ENCODE measurements at places on chromosomes 1 and 21.

GRCh38 chr21:29018540-29018939, 609 bp downstream of the RWDD2B start:
- DNase-seq: no peak

DNA sequence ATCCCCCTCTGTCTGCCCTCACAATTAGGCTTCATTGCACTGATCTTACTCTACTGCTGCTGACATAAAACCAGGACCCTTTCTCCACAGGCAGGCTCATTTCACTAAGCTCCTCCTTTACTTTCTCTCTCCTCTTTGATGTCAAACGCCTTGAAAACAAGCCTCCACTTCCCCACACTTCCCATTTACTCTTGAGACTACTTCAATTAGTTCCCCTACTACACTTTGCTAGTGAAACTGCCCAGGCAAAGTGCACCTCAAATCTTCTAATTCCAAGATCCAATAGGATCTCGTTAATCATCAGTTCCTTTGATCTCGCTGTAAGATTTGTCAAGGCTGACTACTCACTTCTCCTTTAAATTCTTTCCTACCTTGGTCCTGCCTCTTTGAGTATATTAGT, 5.9 kb upstream of the CDC20 start:
- no peak for DNase-seq

- DNase-seq: peak; percentile 40
These were observed 210.9 kb downstream of the LTN1 start for GRCh38 chr21:28781602-28782276.

DNA sequence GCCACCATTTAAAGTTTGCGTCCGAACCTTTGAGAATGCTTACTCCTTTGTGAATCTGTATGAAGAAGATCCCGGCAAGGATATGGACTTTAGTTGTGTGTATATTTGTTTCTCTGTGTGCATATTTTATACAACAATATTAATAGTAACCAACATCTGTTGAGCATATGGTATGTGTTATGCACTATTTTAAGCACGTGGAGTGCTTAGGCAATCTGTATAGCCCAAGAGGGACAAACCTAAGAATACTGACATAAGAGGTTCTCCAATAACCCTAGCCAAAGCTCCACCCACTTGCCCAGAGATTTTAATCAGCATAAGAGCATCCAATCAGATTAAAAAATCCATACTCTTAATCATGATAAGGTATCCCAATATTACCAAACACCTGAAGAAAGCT, 92.7 kb downstream of the MAB21L3 start:
- no peak for DNase-seq

- DNase-seq: no peak
These were observed 2.4 kb downstream of the TMPRSS3 start for GRCh38 chr21:42393443-42393950.

GRCh38 chr1:178120088-178120487, 26.2 kb downstream of the RASAL2 start:
- DNase-seq: no peak

DNA sequence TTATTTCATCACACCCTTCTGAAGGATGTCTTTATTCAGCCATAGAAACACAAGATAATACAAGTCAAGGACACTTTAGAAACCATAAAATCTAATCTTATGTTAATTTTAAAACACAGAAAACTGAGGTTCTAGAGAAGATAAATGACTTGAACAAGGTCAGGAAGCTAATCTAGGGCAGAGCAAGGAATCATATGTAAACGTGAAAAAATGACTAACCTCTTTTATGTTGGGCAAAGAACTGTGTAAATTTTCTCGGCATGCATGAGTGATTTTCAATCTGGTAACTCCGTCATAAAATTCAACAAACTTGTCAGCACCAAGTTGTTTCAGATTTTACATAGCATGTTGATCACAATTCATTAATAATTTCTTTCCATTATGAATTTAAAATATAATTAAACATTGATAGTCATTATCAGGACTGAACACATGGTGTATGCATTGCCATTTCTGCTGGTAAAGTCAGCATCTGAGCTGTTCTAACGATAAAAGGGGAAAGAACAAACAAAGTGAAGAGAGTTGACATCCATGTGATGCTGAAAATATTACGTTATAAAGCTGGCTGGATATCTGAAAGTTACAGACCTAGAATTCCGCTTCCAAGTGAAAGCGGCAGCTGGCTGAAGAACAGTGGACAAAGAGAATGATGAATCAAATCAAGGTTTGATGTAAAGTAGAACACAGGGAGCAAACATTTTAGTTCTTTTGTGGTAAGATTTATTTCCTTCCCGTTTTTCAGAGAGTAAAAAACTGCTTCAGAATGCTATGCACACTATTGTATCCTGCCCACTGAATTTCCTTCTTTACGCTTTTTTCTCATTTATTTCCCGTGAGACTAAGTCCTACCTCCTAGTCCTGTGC, 1037.4 kb upstream of the TMPRSS15 start:
- no peak for DNase-seq

- peak; percentile 48 for DNase-seq
These were observed 26.1 kb downstream of the CACNA1S start for GRCh38 chr1:201085902-201086735.

DNA sequence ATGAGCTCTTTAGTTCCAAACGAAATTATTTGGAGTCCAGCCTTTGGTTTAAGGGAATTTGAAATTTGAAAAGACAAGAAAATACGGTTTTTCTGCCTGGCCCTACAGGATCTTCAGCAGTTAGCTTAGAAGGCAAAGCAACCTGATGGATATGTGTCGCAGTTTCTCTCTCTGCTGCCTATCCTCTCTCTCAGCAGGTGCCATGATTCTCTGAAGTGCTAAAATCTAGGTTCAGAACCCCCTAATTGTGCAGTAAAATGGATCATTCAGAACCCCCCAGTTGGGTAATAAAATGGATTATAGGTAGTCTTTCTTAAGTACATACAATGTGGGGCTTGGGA, 446 bp upstream of the DEPDC1 start:
- no peak for DNase-seq

DNA sequence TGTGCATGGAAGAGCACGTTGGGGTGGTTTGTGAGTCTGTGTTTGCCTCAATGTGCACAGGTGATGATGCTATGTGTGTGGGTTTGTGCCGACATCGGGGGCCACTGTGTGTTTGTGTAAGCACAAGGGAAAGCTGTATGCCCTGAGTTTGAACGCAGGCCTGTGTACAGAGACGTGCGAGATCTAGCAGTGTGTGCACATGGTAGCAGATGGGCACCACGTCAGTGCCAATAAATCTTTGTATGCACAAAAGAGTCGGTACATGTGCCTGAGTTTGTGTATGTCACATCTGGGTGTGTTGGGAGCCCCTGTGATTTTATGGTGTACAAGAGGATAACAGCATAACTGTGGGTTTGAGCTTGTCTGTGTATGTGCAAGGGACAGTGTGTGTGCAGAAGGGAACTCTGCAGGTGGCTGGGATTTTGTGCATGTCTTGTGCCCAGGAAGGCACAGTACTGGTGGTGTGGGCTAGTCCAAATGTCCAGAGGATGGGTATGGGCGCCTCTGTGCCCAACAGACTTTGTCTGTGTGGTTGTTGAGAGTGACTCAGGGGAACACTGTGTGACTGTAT, 32.0 kb upstream of the WASF2 start:
- DNase-seq: no peak

GRCh38 chr1:90154711-90155110, 159.8 kb downstream of the ZNF326 start:
- DNase-seq: no peak

GRCh38 chr1:209162651-209163050, 420.9 kb upstream of the CAMK1G start:
- DNase-seq: no peak

DNA sequence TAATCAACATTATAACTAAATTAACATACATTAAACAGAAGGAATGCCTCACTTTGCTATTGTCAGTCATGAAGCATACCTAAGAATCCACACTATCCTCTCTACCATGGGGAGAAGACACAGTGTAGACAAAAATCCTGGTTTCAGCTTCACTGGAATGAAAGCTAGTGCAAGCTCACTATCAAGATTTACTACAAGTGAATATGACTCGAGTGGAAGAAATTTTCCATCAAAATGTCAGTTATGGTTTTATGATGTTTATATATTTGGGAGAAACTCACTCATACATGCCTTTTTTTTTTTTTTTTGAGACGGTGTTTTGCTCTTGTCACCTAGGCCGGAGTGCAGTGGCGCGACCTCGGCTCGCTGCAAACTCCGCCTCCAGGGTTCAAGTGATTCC, 424.3 kb downstream of the KCNT2 start:
- no peak for DNase-seq

DNA sequence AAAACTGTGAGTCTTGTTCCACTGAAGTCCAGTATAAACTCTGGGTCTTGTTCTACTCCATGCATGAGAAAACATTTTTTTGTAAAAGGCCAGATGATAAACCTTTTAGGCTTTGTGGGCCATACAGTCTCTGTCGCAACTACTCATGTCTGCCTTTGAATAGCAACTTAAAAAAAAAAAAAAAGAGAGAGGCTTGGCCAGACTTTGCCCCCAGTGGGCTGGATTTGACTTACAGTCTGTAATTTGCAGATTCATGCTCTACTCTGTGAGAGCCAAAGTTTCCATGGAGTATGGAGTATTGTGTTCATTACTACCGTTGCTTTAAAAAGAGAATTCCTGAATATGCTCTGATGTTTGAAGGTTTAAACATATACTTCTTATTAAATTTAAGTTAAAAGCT, 654.9 kb upstream of the PKN2 start:
- no peak for DNase-seq

DNA sequence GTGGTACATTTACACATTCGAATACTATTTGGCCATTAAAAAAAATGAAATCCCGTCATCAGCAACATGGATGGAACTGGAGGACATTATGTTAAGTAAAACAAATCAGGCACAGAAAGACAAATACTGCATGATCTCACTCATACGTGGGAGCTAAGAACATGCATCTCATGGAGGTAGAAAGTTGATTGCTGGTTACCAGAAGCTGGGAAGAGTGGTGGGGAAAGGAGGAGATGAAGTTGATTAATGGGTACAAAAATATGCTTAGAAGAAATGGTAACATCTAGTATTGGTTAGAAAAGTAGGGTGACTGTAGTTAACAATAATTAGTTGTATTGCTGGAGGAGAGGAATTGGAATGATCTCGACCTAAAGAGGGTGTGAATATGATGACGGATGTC, 24.6 kb upstream of the RNF187 start:
- DNase-seq: no peak

GRCh38 chr1:233025157-233025556, 74.7 kb downstream of the NTPCR start:
- no peak for DNase-seq

- DNase-seq: no peak
These were observed 37.5 kb upstream of the DNAJC11 start for GRCh38 chr1:6738987-6739676.

- no peak for DNase-seq
These were observed 13.6 kb upstream of the TARS2 start for GRCh38 chr1:150473659-150474058.

DNA sequence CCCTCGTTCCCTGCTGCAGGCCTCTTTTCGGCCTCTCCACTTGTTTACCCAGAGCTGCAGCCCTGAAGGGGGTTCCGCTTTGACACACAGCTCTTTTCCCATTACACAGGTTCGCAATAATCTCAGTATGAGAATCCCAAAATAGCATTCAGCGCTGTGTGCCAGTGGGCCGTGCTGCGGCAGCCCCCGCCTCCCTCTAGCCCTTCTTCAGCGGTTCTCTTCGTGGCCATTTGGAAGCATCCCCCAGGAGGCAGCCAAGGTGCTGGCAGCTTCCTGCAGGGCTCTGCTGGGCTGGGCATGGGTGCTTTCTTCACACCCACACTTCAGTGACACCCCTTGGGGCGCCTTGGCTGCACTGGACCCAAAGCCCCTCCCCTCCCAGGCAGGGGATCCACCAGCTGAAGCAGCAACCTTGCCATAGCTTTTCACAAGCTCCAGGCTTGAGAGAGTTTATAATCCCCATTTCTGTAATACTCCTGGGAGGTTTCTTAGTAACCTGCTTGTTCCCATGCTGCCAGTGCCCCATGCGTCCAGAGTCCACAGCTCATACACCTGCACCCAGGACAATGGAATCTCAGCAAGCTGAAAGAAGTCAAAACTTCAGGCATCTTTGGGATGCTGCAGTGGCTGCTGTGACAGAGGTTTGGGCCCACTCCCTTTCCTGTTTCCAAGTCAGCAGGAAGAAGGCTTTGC, 8.1 kb downstream of the NCF2 start:
- DNase-seq: no peak

DNA sequence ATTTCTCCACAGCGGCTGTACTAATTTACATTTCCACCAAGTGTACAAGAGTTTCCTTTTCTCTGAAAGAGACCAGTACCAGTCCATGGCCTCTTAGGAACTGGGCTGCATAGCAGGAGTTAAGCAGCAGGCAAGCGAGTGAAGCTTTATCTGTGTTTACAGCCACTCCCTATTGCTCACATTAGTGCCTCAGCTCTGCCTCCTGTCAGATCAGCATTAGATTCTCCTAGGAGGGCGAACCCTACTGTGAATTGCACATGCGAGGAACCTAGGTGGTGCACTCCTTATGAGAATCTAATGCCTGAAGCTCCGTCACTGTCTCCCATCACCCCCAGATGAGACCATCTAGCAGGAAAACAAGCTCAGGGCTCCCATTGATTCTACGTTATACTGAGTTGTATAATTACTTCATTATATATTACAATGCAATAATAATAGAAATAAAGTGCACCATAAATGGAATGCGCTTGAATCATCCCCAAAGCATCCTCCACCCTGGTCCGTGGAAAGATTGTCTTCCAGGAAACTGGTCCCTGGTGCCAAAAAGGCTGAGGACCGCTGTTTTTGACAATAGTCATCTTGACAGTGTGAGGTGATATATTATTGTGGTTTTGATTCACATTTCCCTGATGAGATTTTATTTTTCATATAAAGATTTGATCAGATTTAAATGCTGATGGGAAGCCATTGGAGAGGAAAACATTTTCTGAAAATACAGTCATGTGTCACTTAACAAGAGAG, 45.5 kb upstream of the MRPS6 start:
- DNase-seq: no peak

GRCh38 chr1:84704872-84705417, 14.7 kb upstream of the SSX2IP start:
- no peak for DNase-seq

GRCh38 chr1:221839321-221839720, 97.4 kb upstream of the DUSP10 start:
- DNase-seq: no peak

GRCh38 chr1:3942416-3943122, 42.5 kb upstream of the C1orf174 start:
- DNase-seq: peak; percentile 22

DNA sequence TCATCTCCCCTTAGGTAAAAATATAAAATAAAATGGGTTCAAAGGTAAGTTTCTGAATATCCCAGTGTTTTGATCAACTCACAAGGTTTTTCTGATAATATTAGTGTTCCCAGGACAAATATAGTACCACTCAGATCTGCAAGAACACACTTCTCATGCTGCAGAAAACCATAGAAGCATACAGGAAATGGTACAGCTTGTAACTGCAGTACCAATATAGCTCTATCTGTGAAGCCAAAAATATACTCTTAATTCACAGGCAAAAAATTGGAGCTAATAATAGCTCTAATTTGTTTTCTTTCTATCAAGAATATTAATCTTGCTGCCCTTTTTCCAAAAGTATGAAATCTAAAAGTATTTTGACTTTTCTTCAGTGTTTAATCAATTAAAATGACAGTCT, 13.2 kb downstream of the VPS45 start:
- DNase-seq: no peak
